Sigmoid colon (tissue), 7 donors: ENCODE measurements at places on chromosomes 2 and 18. TPM values are rescaled to one million over a fixed set of nuclear protein-coding genes. Genes with fewer than 3 reads are reported as not detected.

DNA sequence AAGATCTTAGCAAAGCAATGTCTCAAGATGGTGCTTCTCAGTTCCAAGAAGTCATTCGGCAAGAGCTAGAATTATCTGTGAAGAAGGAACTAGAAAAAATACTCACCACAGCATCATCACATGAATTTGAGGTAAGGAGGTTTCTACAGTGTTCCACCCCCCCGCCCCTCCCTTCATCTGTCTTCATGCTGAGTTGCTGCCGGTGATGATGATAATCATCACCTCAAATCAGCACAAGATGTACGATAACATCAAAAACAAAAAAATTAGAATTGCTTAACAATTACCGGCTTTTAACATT lies 14.6 kb downstream of the UGP2 start:
- no peak overlapping the region for H3K27ac ChIP-seq
- no peaks in the 10 kb centered on the region for H3K4me1 ChIP-seq
- H3K27me3 ChIP-seq = no peaks in the 10 kb centered on the region
- no peaks in the 10 kb centered on the region for H3K36me3 ChIP-seq

GRCh38 chr2:231679908-231680284 lies 28.4 kb upstream of the PTMA start:
- H3K27me3 ChIP-seq = no peaks in the 10 kb centered on the region
- peak overlapping the region; percentile 96 for H3K27ac ChIP-seq
- no peaks in the 10 kb centered on the region for H3K36me3 ChIP-seq
- DNase-seq = no peak
- H3K4me1 ChIP-seq = peaks cover 15% of the 10 kb centered on the region
- H3K4me3 ChIP-seq = no peak overlapping the region

DNA sequence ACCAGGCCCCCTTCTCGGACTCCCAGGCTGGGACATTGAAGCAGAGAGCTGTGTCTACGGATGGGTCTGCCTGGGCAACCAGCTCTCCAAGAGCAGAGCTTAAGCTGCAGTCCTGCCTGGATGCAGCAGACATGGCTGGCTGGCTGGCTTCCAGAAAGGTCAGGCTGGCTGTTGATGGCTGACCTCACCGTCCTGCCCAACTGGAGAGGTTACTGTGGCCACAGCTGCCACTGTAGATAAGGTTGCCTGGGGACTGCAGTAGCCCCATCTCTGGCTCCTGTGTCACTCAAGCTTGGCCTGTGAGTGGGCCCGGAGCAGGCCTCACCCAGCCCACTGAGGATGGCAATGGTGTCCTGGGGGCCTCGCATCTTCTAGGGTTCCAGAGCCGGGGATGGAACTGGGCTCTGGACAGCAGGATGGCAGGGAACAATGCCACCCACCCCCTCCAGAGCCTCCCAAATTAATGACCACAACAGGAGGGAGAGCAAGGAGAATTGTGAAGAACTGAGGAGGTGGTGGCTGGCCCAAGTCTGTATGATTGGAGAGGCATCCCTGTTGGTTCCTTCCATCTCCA lies 37.0 kb upstream of the FOSL2 start:
- H3K27ac ChIP-seq = peak overlapping the region; percentile 77
- peaks cover 39% of the 10 kb centered on the region for H3K4me1 ChIP-seq
- peak; percentile 82 for DNase-seq

Gene CHRNG
- total RNA-seq = not detected

DNA sequence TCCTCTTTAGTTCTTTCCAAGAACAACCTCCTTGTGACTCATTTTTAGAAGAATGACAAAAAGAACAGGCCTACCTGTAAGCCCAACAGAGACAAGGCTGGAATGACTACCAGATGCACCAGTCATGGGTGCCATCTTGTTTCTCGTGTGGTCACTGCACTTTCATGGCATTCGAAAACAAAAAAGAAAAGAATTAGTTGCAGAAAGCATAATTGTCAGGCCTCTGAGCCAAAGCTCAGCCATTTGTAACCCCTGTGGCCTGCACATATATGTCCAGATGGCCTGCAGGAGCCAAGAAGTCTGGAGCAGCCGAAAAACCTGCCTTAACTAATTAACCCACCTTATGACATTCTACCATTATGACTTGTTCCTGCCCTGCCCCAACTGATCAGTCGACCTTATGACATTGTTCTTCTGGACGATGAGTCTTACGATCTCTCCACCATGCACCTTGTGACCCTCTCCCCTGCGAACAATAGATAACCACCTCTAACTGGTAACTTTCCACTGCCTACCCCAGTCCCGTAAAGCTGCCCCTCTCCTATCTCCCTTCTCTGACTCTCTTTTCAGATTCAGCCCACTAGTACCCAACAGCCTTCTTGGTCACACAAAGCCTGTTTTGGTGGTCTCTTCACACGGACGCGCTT lies 13.9 kb upstream of the BUB1 start:
- no peak for DNase-seq
- no peaks in the 10 kb centered on the region for H3K36me3 ChIP-seq
- H3K4me3 ChIP-seq = no peak overlapping the region

DNA sequence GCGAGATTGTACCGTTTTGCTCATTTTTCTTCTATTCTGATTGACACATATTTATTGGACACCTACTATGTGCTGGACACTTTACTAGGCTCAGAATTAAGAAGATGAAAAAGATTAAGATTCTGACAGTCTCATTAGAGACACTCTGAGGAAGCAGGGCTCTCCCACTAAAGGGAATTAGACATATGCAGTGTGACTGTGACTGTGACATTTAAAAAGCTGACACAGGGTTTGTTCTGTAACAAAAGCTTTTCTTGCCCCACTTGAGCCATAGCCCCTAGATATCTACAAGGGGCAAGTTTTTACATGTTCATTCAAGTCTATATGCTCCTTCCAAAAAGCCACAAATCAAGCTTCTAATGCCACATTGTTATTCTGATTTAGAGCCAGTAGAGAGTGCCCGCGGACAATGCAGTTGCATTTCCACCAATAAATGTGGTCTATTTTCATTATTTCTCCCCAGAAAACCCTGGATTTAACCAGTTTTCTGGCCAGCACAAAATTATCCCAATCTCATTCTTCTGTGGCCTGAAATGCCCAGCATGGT lies 9.8 kb downstream of the ARHGAP25 start:
- no peaks in the 10 kb centered on the region for H3K4me1 ChIP-seq
- no peaks in the 10 kb centered on the region for H3K36me3 ChIP-seq
- H3K4me3 ChIP-seq = no peak overlapping the region
- DNase-seq = peak; percentile 4
- no peak overlapping the region for H3K27ac ChIP-seq

GRCh38 chr18:28168725-28169124 lies 8.2 kb downstream of the CDH2 start:
- DNase-seq = no peak
- H3K36me3 ChIP-seq = no peaks in the 10 kb centered on the region

Gene ABHD1
- not detected for total RNA-seq

Gene AQP12B
- not detected for total RNA-seq

DNA sequence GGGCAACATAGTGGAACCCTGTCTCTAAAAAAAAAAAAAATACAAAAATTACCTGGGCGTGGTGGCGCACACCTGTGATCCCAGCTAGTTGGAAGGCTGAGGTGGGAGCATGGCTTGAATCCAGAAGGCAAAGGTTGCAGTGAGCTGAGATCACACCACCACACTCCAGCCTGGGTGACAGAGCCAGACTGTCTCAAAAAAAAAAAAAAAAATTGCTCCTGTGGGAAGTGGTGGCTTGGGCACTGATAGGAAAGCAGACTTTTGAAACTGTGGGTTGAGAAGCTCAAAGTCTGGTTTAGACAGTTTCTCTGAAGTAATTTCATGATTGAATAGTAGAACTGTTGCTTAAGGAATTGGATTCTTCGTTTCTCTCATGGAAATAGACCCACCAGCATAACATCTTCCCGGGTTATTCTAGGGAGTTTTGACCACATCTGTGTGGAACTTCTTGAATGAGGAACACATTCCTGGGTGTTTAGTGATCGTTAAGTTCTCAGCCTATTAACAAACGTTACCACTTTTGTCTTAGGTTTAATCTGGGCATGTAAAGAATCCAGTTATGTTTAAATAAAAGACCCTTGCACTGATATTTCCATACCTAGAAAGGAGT lies 33.5 kb downstream of the GRHL1 start:
- H3K4me1 ChIP-seq = peaks cover 31% of the 10 kb centered on the region
- no peaks in the 10 kb centered on the region for H3K27me3 ChIP-seq
- H3K36me3 ChIP-seq = no peaks in the 10 kb centered on the region
- no peak overlapping the region for H3K4me3 ChIP-seq
- no peak for DNase-seq

Gene DUSP19
- total RNA-seq = 4.2 TPM

Gene RAD51AP2
- 0.16 TPM for total RNA-seq

Gene EDAR
- not detected for total RNA-seq

DNA sequence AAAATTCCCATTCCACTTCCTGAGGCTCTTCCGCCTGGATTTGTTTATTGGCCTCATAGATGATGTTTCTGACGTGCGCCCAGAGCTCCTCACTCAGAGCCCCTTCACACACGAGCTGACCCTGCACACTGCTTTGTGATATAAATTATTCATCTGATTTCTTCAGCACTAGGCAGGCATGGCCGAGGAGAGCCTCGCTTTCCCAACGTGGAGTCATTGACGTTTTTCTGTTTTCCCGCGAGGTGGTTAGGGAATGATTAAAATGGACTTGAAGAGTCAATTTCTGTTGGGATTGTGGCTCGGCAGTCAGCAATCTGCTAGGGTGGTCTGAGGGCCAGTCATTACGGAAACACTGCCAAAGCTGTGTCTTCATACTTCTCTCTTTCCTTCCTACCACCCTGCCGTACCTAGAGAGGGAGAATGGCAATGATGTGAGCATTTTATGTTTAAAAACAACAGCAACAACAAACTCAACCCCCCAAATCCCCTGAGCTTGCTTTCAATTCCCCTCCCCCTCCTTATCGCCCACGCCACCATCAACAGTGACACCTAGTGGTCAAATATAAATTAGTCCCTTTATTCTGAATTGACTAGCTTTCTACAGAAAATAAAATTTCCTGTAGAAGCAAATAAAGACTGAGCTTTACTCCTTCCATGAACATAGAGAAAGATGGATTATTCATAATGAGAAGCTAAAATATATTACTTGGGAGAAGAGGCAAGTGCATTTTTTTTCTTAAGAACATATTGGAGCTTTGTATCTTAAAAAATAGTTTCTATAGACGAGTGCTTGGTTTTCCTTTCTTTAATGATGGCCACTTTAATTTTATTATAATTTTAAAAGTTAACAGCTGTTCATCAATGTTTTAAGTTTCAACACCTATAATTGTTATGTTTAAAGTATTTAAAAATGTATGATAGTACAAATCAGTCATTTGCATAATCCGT lies 285.1 kb downstream of the MTX2 start:
- peak; percentile 68 for DNase-seq
- no peaks in the 10 kb centered on the region for H3K36me3 ChIP-seq
- H3K27ac ChIP-seq = peak overlapping the region; percentile 70
- no peaks in the 10 kb centered on the region for H3K4me1 ChIP-seq

GRCh38 chr2:112085375-112085730 lies 30.3 kb downstream of the TMEM87B start:
- H3K36me3 ChIP-seq = peaks cover 43% of the 10 kb centered on the region
- no peaks in the 10 kb centered on the region for H3K27me3 ChIP-seq
- H3K27ac ChIP-seq = no peak overlapping the region
- DNase-seq = no peak
- no peaks in the 10 kb centered on the region for H3K4me1 ChIP-seq
- no peak overlapping the region for H3K4me3 ChIP-seq

DNA sequence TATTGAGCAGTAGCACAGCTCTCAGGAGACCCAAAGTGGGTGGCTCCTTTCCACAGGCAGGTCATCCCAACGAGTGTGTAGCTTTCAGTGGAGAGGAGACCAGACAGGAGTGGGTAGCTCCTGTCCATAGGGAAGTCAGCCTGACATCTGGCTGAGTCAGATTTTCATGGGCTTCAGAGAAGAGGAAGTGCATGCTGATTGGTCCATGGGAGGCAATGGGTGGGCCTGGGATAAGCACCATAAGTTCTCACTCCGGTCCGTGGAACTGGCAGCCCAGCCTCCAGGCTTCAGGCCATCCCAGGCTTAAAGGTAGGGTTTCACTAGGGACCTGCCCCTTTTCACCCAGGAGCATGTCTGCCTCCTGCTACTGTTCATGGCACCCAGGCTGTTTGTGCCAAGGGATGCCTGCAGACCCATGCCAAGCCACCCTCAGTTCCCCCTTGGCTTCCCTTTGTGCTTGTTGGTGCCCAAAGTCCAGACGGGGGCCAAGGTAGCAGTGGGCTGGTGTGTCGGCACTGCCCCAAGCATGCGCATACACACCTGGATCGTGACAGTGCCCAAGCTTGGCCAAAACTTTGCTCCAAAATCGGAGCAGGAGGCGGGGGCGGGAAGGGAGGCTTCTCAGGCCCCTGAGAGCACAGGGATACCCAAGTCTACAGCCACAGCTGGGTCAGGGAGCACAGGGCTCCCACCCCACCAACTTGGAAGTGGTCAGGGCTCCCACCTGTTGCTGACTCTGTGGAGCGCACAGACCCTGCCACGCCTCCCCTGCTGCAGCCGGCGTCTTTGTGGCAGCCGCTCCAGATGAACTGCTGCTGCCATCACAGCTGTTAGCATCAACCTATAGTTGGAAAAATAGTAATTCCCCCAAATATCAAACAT lies 26.4 kb downstream of the MARCHF7 start:
- no peaks in the 10 kb centered on the region for H3K27me3 ChIP-seq
- H3K4me3 ChIP-seq = no peak overlapping the region
- H3K4me1 ChIP-seq = no peaks in the 10 kb centered on the region
- no peak overlapping the region for H3K27ac ChIP-seq
- H3K36me3 ChIP-seq = peaks cover 4% of the 10 kb centered on the region

Gene STK36
- 79.5 TPM for total RNA-seq

Gene TUBA4B
- not detected for total RNA-seq

DNA sequence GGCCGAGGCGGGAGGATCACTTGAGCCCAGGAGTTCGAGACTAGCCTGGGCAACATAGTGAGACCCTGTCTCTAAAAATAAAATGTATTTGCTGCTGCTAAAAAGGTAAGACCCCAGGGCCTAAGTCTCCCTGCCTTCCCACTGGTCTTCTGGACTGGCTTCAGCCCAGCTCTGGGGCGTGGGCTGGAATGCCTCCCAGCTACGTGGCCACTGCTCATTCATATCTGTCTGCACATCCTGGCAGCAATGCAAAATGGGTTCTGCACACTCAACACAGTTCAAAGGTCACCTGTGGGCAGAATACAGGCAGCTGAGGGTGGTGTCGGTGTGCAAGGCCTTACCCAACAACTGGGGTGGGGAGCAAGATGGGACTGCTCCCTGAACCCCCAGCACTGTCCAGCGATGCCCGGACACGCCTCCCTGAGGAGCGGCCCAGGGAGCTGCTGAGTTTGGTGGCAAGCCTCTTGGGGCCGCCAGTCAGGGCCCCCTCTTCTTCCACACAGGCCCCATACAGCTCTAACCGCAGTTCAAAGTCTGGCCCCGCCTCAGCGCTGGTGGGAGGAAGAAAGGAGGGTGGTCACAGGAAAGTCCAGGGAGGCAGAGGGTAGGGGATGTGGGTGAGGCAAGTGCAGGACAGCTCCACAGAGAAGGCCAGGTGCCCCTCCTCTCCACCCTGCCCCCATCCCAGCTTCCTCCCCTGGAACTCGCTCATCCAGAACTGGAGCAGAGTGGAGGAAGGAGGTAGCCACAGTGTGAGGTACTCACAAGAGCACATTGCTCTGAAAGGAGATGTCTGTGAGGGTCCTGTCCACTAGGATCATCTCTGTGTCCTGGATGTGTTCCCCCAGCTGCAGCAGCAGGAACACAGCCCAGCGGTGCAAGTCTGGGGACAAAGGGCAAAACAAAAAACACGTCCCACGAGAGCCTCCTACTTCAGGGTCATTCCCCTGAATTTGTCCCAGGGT lies 8.2 kb downstream of the WDR54 start:
- H3K27ac ChIP-seq = no peak overlapping the region
- H3K4me1 ChIP-seq = no peaks in the 10 kb centered on the region
